Fibroblast of the aortic adventitia (primary cell): ENCODE measurements at places on chromosomes 3 and 15.

GRCh38 chr3:138946663-138947494, at the start of the genes FOXL2 and FOXL2NB:
TSS of gene FOXL2 (minus strand) at chr3:138947137. CDS start at chr3:138946722, 415 bp downstream.
TSS of gene FOXL2NB (plus strand) at chr3:138947217. CDS start at chr3:138947365, 148 bp downstream.
- peak; percentile 58 for DNase-seq

GRCh38 chr15:71048913-71049675, 66.2 kb upstream of the THSD4 start:
- DNase-seq, result peak; percentile 99

- DNase-seq, result peak; percentile 46
These were observed 60.5 kb downstream of the VGLL4 start for GRCh38 chr3:11583235-11583634.

- DNase-seq, result peak; percentile 44
These were observed 756 bp downstream of the CLPX start for GRCh38 chr15:65184305-65184867.

DNA sequence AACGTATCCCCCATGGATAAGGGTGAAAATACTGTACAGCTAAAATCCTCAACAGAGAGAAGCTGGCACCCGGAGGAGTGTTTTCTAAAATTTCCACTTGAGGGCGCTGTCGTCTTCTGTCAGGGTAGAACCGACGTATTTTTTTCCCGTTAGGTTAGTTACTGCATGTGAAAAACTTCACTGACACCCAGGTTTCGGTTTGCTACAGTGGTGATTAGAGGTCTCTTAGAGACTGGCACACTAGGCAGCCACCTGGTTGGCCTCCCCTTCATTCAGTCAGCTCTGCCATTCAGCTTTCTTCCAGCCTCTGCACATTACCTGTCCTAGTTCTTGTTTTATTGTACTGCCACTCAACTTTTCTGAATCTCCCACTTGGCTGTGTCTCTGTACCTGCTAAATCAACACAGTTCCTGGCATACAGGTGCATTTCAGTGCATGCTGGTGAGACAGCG, 18.4 kb downstream of the CCK start:
- peak; percentile 73 for DNase-seq
